Activated CD8-positive, alpha-beta T cell treated with anti-CD3 and anti-CD28 coated beads, Interleukin-2, amount 10 ng/mL, durations not matched to agents 7 days and 5 days (primary cell): ENCODE measurements at places on chromosomes 1 and 21.

DNA sequence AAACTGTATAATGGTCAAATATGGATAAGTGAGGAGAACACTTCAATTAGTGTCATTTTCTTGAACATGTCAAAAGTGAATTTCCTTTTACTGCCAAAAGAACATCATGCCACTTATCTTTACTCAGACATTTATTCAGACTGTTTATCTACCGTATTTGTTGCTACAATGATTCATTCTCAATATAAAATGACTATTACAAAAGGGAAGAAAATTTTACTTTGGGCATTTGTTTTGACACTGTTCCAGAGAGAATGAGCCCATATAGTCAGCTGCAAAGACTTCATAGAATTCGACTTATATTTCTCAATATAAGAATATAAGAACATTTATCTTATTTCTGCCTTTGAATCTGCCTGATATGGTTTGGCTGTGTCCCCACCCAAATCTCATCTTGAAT, 1699.1 kb downstream of the BRINP3 start:
- no peak for DNase-seq

DNA sequence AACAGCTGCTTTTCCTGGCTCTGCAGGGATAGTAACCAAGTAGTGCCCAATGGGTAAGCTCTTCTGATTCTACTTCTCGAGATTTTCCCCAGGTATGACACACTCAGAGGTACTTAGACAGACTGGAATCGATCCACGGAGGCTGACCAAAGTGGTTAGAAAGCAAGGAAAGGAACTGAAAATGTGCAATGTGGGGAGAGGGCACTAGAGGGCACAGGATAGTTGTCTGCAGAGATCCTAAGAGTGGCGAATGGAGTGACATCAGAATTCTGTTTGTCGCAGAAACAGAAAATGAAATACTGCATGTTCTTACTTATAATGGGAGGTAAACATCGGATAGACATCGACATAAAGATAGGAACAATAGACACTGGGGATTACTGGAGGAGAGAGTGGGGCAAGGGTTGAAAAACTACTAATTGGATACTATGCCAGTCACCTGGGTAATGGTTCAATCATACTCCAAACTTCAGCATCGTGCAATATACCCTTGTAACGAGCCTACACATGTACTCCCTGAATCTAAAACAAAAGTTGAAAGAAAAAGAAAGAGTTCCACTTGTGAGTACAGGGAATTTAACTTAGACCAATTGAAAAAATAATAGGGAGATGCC, 23.3 kb downstream of the CYP2J2 start:
- peak; percentile 45 for DNase-seq

DNA sequence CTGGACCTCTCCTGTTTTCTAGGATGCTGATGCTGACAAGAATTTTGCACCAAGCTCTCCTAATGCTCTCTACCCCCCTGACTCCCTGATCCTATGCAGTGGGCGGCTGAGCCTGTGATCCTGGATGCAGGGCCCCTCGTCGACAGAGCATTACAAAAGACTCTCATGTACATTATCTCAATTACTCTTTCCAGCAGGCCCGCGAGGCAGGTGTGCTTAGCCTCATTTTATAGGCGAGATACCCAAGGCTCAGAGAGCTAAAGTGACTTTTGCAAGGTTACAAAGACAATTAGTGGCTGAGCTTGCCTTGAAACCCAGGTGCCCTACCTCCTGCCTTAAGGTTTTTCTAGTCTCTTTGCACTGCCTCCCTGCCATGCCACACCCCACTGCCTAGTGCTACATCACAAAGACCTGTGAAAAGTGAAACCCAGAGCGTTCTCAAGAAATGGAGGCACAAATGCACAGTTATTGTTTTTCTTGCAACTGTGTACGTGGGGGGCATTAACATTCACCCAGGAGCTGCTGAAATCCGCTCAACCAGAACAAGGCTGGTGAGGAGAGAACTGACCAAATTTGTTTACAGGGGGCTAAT, 10.0 kb upstream of the C8A start:
- DNase-seq: no peak

GRCh38 chr1:220750131-220750515, 2.0 kb downstream of the MTARC2 start:
- no peak for DNase-seq

- DNase-seq: no peak
These were observed 80.2 kb downstream of the VPS13D start for GRCh38 chr1:12309783-12310742.

- no peak for DNase-seq
These were observed 215.0 kb downstream of the KCNT2 start for GRCh38 chr1:196393282-196393681.
